ENCODE measurements at places on chromosomes 7 and 10. TPM values are rescaled to one million over a fixed set of nuclear protein-coding genes. Genes with fewer than 3 reads are reported as not detected.

DNA sequence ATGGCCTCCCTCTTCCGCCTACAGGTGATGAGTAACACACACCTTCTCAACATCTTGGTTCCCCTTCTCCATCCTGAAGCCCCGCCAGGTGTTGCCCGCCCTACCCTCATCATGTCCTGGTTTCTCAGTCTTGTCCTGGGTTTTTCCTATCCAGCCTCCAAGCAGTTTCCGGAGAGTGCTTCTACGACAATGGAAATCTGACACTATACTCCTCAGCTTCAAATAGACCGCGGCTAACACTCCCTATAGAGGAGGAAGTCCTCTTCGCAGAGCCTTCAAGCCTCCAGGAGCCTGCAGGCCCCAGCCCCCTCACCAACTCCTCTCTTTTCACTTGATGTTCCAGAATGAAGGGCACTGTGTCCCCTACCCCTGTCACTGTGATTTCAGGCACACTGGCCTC lies 147.4 kb downstream of the PRPF18 start:
- no peaks in the 10 kb centered on the region for H3K4me1 ChIP-seq
- peaks cover 5% of the 10 kb centered on the region for H3K36me3 ChIP-seq
- no peak for DNase-seq
- no peak overlapping the region for H3K27ac ChIP-seq

DNA sequence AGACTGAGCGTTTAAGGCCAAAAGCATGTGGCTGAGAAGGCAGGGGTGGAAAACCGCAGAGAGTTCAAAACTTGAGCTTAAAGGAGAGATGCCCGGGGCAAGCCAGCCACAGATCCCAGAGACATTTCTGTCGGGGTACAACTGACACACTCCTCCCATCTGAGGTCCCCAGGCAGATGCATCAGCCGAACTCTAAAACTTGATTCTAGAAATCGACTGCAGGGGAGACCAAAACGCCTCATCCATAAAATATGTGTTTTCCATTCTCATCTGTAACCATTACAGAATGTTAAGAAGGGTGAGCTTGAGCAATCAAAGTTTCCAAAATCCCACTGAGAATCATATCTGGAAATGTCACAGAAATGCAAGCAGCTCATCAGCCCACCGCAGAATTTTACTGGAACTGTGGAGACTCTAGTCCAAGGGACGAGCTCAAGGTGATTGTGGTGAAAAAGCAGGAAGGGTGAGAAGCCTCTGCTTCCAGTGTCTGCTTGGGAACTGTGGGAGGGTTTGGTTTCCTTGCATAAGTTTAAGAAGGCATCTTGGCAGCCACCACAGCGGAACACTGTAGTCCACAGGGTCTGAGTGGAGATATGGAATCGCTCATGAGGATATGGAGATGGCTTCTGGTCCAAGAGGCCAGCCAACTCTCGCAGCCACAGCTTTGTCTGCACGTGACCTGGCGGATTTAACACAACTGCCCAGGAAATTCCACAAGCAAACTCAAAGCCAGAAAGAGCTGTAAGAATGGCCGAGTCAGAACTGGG lies 249.2 kb downstream of the SFMBT2 start:
- no peak overlapping the region for H3K27ac ChIP-seq
- peaks cover 9% of the 10 kb centered on the region for H3K4me1 ChIP-seq
- no peak overlapping the region for H3K4me3 ChIP-seq
- peak; percentile 63 for DNase-seq
- H3K36me3 ChIP-seq, result no peaks in the 10 kb centered on the region

DNA sequence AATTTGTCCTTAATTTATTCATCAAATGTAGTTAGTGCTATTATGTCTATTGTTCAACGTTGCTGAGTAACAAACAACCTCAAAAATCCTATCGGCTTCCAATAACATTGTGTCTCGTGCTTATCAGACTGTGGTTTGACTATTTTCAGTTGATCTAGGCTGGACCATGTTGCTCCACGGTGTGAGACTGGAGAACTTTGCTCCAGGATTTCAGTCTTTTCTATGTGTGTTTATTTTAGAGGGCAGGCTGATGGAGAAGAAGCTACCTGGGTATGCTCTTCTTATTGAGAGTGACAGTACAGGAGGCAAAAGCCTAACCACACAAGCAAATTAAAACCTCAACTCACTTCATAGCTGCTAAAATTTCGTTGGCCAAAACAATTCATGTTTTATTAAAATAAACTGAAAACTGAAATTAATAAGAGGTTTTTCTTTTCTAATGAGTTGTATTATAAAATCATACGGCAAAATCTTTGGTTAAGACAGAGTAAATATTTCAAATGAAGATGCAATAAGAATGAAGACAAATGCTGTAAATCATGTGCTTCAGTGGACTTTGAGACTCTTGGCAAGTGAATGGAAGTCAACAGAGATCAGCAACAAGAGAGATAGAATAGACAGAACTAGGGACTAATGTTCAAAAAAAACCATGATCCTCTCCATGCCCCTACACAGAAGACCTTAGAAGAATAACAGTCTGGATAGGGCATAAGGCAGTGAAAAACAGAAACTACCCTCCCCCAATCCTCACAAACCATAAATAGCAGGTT lies 418.0 kb upstream of the ETV1 start:
- H3K27me3 ChIP-seq, result no peaks in the 10 kb centered on the region
- no peak overlapping the region for H3K27ac ChIP-seq
- no peaks in the 10 kb centered on the region for H3K36me3 ChIP-seq
- no peak overlapping the region for H3K4me3 ChIP-seq

THSD7A gene
- total RNA-seq, result 3.7 TPM

GRCh38 chr10:29823553-29824080 lies 188.8 kb upstream of the SVIL start:
- no peaks in the 10 kb centered on the region for H3K4me1 ChIP-seq

- no peaks in the 10 kb centered on the region for H3K27me3 ChIP-seq
- no peak overlapping the region for H3K4me3 ChIP-seq
- H3K36me3 ChIP-seq, result no peaks in the 10 kb centered on the region
- H3K4me1 ChIP-seq, result no peaks in the 10 kb centered on the region
- no peak for DNase-seq
- no peak overlapping the region for H3K27ac ChIP-seq
These were observed 36.2 kb downstream of the CDHR3 start for GRCh38 chr7:105999256-105999655.

DNA sequence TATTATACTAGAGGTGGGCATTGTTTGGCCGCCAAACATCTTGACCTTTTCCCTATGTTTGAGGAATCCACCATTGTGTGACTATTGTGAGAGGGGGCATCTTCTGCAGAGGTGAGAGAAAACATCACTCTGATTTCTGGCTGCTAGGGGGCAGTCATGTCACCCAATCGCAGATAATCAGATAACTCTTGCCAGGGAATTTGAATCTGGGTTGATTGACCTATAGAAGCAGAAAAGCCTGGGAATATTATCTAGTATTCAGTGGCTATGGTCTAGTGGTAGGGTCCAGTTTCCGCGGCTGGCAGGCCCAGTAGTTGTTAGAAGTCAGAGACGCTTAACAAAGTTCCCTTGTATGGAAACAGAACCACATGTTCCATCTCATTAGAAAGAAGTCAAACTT lies 808.5 kb downstream of the PHTF2 start:
- no peak for DNase-seq
- no peak overlapping the region for H3K27ac ChIP-seq
- H3K4me1 ChIP-seq, result no peaks in the 10 kb centered on the region
- no peaks in the 10 kb centered on the region for H3K36me3 ChIP-seq
- H3K4me3 ChIP-seq, result no peak overlapping the region

GRCh38 chr7:37085600-37085999 lies 361.3 kb upstream of the AOAH start:
- H3K36me3 ChIP-seq, result no peaks in the 10 kb centered on the region
- H3K4me1 ChIP-seq, result no peaks in the 10 kb centered on the region
- H3K27ac ChIP-seq, result no peak overlapping the region
- no peaks in the 10 kb centered on the region for H3K27me3 ChIP-seq
- H3K4me3 ChIP-seq, result no peak overlapping the region
- DNase-seq, result no peak

CYP26C1 gene
- total RNA-seq, result 0.42 TPM

DNA sequence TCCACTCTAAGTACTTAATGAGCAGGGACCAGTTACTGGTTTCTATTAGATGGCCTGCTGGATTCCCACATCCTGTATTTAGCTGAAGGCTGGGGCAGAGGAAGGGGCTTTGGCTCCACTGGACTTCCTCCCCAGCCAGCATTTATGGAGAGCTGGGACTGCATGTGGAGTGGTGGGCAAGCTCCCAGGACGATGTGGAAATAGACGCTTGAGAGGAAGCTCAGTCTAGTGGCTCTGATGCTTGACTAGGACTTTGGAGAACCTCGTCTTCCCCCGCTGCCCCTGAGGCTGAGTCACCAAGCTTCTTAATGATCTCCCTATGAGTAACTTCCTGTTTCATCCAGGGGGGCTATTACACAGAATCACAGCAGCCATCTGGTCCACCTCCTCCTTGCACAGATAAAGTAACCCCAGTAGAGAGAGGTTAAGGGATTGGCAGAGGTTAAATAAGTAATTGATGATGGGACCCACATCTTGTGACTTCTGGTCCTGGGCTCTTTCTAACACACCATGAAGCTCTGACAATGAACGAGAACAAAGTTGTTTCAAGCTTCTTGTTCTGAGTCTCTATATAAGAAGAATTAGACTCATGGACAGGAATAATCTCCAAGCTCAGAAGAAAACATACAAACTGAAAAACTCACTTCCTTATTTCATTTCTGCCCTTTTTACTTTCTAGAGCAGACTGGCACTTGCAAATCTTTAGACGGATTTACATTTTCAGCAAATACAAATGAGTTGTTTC lies 126.2 kb downstream of the PRPF18 start:
- peaks cover 32% of the 10 kb centered on the region for H3K4me1 ChIP-seq
- no peak overlapping the region for H3K4me3 ChIP-seq
- H3K36me3 ChIP-seq, result no peaks in the 10 kb centered on the region
- peak overlapping the region; percentile 29 for H3K27ac ChIP-seq
- no peak for DNase-seq
- H3K27me3 ChIP-seq, result no peaks in the 10 kb centered on the region
